Mesenteric fat pad (tissue), 1 donor: ENCODE measurements at places on chromosomes 1 and 21. TPM values are rescaled to one million over a fixed set of nuclear protein-coding genes. Genes with fewer than 3 reads are reported as not detected.

TAS1R1 gene
- not detected for total RNA-seq

DNA sequence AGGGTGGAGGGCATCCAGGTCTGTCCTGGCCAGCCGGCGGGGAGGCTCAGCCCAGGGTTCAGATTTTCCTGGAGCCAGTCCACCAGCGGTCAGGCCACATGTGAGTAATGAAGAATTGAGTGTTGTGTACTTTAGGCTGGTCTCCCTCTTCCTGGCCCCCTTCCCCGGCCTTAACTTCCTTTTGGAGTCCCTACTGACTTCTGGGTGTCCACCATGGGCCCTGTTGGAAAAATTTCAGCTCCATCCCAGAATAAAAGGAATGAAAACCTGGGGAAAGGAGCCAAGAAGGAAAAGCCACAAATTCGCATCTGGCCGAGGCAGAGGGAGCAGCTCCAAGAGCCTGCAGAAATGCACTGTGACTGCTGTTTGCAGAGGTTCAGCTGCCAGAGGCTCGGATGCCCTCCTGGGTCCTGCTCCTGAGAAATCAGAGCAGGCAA is 35.5 kb upstream of the HHAT start:
- DNase-seq, result no peak

- DNase-seq, result no peak
These were observed 570 bp upstream of the NPR1 start for GRCh38 chr1:153677718-153678518.

GRCh38 chr1:94329986-94330385 is 88.2 kb upstream of the ABCD3 start:
- no peak for DNase-seq

ATP1A4 gene
- total RNA-seq, result 0.39 TPM

PCBP3 gene
- total RNA-seq, result 32.4 TPM

SLC22A15 gene
- total RNA-seq, result 5.1 TPM

DNA sequence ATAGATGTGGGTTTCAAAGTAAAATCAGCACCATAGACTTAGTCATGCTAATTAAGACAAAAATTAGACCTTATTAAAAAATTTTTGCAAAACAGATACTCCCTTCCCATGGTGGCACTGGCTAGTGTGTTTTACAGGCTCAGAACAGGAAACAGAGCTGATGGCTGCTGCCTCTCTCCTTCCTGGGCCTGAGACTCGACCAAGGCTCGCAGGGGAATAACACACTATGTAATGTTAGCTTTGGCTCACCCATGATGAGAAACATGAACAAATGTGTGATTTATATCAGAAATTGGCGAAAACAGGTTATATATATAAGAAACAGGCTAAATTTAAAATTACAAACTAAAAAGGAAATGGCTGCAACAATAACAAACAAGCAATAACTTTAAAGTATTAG is 50.7 kb downstream of the ERG start:
- DNase-seq, result no peak

CELA2A gene
- 0.74 TPM for total RNA-seq

GRCh38 chr1:112716133-112716720 is 1.1 kb upstream of the PPM1J start:
- DNase-seq, result peak; percentile 93

DCST1 gene
- total RNA-seq, result not detected

RSPO1 gene
- 3.1 TPM for total RNA-seq

DNA sequence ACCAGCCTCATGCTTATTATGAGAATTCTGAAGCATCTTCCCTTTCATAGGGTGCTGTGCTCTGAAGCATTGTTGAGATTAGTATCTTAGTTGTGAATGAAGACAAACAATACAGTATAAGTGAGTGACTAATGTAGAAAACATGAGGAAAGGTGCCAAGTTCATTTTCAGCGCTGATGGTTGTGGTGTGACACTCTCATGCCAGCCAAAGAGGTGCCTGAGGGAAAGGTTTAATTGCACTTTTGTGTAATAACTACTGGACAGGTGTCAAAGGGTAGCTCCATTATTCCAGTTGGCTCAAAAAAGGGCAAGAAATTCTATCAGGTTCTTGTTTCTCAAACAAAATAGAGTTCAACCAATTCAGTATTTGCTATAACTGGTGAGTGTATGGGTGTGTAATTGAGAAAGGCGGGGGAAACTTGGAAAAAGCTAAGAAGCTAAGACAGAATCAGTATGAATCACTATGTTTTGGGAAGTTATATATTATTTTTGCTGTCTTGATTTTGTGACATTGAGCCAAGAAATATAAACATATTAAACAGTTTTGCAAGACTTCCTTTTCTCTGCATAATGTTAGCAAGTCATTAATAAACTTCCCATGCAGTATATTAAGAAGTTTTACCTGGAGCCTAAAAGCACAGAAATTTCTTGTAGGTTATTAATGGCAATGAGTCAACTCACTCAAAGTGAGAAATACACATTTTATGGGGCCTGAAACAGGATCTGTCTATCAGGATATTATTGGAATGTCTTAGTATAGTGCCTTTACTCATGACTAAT is 31.8 kb downstream of the KCNK2 start:
- DNase-seq, result no peak

CAPN9 gene
- total RNA-seq, result not detected

CD164L2 gene
- total RNA-seq, result not detected

DNA sequence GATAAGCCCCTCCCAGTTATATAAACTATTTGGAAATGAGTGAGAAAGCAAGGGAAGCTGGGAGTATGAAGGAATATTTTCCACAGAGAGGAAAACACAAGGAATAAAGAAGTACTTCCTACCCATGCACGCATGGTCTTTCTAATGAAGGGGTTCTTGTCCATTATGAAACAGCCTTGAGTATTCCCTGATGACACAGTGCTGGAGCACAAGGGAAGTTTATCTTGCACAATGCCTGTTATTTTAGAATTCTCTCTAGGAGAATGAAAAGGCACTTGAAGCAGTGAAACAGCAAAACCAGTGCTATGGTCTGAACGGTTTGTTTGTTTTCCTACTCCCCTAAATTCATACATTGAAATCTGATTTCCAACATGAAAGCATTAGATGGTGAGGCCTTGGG is 38.6 kb upstream of the ADAMTS1 start:
- DNase-seq, result no peak

- no peak for DNase-seq
These were observed 111.5 kb upstream of the ZC3H11B start for GRCh38 chr1:219724440-219724839.

DNA sequence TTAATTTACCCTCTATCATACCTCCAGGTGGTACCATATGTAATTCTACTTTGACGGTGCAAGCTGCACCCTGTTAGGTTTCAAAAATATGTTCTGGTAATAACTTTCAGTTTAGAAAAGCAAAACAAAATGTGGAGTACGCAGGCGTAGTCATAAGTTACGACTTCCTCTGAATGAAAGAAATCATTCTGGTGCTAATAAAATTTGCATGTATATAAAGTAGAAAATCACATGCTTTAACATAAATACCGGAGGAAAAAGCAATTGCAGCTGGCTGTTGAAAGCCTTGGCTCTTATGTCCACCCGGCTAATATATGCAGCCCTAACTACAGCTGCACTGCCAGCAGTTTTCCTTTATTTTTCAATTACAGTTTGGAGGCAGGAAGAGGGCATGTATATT is 65.2 kb upstream of the TMPRSS15 start:
- DNase-seq, result no peak

DNA sequence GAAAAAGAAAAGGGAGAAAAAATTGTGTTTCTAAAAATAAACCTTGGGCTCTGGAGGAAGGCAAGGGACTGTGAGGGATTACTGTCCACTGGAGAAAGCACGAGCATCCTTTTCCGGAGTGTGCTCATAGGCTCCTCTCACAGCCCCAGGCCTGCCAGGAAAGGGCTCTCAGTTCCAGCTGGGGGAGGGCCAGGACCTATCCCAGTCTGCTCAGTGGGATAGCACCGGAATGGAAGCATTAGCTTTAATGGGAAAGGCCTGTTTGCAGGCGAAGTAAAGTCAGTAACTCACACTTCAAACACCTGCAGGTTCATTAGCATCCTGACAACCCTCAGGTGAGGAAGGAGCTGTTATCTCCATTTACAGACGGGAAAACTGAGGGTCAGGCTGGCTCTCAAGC is 113.9 kb upstream of the USP24 start:
- no peak for DNase-seq

GRCh38 chr1:4172644-4173599 is 272.9 kb upstream of the C1orf174 start:
- peak; percentile 83 for DNase-seq

FCGR3A gene
- 117 TPM for total RNA-seq

TENT5C gene
- 2.5 TPM for total RNA-seq

DNA sequence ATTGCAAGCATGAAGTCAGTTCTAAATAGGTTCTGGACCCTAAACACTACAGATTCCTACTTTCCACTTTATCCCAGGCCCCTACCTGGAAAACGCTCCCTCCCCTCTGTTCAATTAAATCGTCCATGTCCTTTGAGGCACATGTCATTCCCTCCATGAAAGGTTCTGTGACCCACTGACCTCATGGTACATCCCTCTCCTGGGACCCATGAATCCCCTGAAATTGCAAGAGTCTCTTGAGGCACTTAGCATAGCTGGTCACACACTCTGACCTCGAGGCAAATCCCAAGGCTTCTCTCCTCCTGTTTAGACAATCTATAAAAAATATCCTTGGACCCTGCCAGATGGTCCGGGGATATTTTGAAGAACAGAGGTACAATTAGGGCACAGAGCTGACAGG is 34.3 kb upstream of the KRTAP19-8 start:
- DNase-seq, result no peak

DNA sequence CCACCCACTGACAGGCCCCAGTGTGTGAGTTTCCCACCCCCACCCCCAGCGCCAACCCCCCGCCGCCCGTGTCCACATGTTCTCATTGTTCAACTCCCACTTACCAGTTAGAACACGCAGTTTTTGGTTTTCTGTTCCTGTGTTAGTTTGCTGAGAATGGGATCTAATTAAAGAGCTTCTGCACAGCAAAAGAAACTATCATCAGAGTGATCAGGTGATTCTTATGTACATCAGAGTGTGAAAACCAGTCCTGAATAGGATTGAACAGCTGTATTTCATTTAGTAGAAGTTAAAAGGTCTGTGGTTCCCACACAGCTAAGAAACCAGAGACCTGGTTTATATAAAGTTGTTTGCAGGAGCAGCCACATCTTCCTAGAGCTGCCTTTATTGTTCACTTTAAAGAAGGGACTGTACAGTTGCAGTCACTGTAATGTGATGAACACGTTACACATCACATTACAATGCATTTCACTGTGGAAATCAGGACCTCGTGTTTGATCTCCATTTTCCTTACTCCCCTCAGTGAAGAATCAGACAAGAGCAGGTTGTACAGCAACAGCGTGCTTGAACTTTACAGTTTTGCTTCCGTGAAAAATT is 1.2 kb downstream of the GBP6 start:
- no peak for DNase-seq

DNA sequence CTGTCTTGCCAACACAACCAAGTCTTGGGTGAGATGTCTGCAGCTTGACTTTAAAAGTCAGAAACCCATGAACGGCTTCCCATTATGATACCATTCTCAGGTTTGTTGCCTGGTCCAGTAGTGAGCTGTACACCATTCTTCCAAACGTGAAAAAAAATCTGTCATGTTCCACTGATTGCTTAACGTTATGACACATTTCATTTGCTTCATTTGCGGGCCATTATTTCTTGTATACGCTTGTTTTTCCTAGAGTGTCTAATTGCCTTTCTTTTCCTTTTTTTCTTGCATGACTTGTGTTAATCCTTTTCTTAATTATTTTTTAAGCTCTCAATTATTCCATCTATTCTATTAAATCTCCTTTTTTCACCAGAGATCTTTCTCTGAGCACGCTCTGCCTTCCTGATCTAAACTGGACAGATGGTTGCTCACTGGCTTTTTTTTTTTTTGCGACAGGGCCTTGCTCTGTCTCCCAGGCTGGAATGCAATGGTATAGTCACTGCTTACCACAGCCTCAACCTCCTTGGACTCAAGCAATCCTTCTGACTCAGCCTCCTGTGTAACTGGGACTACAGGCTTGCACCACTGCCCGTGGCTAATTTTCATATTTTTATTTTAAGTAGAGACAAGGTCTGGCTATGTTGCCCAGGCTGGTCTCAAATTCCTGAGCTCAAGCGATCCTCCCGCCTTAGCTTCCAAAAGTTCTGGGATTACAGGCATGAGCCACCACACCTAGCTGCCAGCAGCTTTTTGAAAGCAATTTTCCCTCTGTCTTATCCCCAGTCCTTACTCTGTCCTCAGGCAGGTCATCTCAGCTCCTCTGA is 31.7 kb upstream of the CAMTA1 start:
- no peak for DNase-seq

DNA sequence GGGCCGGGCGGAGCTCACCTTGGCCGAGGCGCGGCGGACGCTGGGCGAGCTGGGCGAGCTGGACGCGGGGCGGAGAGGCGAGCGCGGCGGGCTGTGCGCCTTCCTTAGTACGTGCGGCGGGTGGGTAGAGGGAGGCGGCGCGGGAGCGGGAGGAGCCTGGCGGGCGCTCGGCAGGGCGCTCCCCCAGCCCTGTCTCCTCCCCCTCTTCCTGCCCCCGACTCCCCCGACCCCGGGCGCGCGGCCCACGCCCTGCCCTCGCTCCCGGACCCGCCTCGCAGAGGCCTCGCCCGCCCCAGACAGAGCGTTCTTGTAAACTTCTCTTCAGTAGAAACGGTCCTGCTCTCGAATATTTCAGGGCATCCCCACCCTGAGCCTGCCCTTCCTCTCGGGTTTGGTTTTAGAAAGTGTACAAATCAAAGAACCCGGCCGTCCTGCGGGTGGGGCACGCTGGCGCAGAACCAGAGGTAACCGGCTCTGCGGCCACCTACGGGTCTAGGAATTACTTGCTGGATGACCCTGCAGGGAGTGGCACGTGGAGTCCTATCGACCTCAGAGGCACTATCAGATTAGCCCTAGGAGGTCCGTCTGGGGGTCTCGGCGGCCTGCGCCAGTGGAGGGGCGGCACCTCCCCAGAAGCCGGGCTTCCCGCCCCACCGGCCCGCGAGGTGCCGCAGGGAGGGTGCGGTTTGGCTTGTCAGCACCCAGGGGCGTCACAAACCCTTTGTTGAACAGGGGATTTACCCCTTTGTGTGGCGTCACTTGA is at the start of gene S100A10:
TSS of gene S100A10 (minus strand) at position 126 of the 763 bp plus-strand sequence. CDS start 7,629 bp downstream, outside the sequence.
- peak; percentile 94 for DNase-seq

L1TD1 gene
- total RNA-seq, result 0.42 TPM

OXCT2 gene
- 0.87 TPM for total RNA-seq

GRCh38 chr21:27393726-27394125 is 426.8 kb upstream of the ADAMTS5 start:
- DNase-seq, result no peak

- no peak for DNase-seq
These were observed 130.3 kb upstream of the C21orf91 start for GRCh38 chr21:17949421-17949820.

GRCh38 chr1:33002006-33002405 is 34.7 kb downstream of the AK2 start:
- DNase-seq, result no peak

DNA sequence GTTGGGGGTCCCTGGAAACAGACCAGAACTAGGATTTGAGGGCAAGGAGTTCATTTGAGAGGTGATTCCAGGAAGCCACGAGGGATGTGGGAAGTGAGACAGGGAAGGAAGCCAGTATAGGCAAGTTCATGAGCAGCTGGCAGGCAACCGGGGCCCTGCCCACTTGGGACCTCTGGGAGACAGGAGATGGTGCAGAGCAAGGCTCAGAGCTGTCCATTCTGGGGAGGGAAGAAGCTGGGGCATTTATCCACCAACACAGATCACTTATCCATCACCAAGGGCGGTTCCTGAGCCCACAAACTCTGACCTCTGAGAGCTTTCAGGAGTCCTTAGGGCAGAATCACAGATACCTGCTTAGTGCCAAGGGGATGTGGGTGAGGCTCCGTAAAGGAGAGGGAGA is 16.8 kb downstream of the EDN2 start:
- DNase-seq, result no peak

SLC45A1 gene
- 2.0 TPM for total RNA-seq
